ENCODE measurements at places on chromosomes 5 and 9.

GRCh38 chr9:71692337-71692736 is 76.0 kb downstream of the CEMIP2 start:
- no peak for DNase-seq

- no peak for DNase-seq
Observed at GRCh38 chr5:141703133-141703561, 21.1 kb upstream of the ARAP3 start.

DNA sequence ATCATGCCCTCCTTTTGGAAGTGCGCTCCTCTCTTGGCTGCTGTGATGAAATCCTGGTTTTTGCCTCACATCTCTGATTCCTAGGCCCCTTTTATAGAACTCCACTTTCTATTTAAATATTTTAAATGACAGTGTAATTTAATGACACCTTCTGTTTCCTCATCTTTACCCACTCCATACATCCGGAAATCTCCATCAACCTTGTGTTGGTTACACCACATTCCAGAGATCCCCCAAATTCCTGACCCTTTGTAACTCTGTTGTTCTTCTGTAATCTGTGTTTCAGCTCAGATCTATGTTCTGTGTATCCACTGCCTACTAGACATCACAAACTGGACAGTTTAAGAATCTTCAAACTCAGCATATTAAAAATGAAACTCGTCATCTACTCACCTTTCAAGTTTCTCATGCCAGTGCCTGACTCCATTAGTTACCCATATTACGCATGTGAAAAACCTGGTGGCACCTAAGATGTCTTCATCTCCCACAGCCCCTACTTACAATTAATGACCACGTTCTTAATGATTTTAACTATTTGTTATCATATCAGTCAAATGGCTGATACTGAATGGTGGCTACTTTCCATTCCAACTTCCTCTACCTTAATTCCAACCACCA is 25.1 kb downstream of the PARP8 start:
- DNase-seq, result no peak

DNA sequence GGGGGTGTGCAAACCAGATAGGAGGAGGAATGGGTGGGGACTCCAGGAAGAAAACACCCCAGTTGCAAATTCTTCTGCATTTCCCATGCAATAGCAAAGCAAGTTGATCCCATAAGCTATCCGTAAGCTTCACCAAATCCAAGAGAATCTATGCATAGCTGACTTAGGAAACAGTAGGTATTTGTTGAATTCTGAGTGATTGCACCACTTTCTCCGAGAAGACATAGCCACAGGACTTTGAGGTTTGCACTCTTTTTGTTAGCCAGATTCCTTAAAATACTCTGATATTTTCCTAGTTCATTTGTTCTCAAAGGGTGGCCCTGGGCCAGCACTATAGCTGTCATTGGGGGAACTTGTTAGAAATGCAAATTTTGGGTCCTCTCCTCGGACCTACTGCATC is 271.9 kb downstream of the SLIT3 start:
- DNase-seq, result no peak

DNA sequence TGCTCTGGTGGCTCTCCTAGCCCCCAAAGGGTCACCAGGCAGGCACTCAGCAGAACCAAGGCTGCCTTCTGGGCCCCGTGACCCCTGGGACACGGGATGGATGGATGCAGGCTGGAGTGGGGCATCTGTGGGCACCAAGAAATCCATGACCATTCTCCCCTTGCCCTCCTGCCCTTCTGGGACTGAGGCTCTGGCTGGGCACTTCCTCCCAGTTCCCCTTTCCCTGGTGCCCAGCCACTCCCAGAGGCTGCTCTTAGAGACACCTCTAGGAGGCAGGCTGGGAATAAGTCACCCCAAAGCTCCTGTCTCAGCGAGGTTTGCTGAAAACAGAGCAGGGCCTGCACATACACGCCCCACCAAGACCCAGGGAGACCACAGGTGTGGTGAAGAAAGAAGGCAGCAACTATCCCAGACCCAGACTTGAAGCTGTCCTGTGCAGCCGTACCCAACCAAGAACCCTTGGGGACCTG is 943 bp downstream of the STING1 start:
- no peak for DNase-seq

DNA sequence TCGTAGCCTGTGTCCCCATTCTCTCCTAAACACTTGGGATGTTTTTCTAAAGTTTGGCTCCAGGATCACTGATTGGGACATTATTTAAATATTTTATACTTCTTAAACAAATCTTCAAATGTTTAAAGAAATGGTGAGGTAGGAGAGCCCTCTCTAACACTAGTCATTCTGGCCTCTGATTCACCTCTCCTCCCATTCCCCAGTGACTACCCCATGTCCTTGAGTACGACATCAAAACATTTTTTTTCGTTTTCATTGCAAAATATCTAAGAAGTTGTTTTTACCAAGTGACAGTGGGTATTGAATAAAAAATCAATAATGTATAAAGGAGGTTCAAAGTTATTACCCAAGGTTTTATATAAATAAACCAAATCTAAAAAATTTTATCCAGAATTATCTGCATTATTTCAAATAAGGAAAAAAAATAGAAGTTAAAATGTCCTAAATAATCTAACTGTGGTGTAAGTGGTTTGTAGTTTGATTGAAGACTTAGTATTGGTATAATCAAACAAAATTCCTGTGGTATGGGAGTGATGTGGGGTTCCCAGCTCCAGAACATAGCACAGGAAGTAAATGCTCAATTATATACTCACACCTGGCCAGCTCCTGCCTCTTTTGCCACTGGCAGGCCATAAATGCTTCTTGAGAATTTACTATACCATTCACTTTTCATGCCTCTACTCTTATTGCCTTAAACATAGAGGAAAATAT is 51.1 kb downstream of the MAST4 start:
- no peak for DNase-seq

DNA sequence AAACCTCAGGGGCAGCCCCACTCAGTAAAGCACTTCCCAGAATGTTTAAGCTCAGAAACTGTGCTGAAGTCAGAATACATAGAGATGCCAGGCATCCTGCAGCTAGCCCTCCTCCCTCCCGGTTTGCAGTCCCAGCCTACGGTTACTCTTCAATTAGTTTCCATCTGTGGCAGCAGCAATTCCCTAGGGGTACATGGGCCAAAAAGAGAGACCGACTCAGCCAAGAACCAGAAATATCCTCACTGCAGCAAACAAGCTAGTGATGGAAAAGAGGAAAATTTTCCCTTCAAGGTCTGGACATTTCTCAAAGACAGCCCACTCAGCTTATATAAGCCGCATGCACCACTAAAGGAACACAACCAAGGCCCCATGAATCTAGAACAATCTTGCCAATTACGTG is 89.1 kb upstream of the PPP2R2B start:
- DNase-seq, result no peak

GRCh38 chr5:156587012-156587411 is 260.0 kb downstream of the SGCD start:
- no peak for DNase-seq

- no peak for DNase-seq
Observed at GRCh38 chr9:134834217-134834956, 46.2 kb upstream of the FCN2 start.

DNA sequence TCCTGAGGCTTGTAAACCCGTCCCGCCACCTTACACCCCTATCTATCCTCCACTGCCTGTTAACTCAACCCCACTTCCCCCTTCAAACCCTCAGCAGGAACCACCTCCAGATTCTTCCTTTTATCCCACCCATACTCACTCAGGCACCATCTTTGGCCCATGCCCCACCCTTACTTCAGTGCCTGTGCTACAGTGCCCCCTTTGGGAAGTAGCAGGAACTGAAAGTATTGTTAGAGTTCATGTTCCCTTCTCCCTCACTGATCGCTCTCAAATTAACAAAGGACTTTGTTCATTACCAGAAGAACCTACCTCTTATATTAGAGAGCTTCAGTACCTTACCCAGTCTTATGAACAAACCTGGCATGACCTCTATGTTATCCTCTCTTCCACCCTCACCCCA is 92.2 kb upstream of the MOCS2 start:
- no peak for DNase-seq

- peak; percentile 46 for DNase-seq
Observed at GRCh38 chr9:114805670-114806525, at the start of gene TNFSF15. TNFSF15 (minus strand) TSS chr9:114806039; CDS start chr9:114806012, 27 bp downstream.

- DNase-seq, result no peak
Observed at GRCh38 chr5:122421374-122422079, 109.5 kb downstream of the SNCAIP start.

DNA sequence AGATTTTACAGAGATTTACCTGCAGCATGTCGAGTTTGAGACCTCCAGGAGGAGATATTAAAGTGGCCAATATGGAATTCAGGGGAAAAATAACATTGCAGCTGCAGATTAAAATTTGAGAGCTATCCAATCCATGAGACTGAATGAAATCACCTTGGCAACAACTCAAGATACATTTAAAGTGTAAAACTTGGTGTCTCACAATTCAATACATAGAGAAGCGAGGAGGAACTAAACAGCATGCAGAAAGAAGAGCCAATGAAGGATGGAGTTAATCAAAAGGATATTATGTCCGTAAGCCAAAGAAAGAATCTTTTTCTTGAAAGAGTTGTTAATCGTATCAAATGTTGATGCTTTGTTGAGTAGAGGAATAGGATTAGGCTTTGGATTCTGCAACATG is 455.1 kb downstream of the CDH18 start:
- no peak for DNase-seq

DNA sequence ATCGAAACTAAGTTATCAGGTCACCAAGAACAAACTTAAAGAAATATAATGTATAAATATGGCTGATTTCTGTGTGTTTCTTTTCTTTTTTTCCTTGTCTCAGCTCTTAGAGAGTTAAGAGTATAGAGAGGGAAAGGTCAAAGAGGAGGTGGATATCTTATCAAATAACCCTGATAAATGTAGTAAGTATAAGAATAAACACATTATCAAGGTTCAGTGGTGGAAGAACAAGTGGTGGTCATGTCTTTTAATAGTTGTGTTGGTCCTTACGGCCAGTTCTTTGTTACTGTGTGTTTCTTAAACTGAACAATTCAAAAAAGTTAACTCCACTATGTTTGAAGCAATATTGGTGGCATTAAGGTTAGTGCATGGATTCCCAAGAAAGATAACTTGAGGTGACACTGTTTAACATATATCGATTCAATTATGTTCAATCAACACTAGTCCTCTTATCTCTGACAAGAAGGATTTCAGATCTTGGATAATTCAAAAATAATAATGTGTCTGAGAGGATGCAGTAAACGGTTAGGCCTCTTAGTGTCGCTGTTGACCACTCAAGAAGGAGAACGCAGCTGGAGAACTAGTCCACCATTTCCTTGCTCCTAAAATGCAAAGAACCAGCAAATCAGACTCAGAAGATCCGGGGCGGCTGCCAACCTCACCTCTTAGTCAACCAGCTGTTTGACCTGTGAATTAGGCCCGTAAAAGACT is at the start of gene PCDHGA3:
TSS of gene PCDHGA3 (plus strand) at position 588 of the 711 bp plus-strand sequence. CDS start 205 bp downstream, outside the sequence.
- no peak for DNase-seq

GRCh38 chr9:130990306-130990977 is 18.5 kb upstream of the LAMC3 start:
- DNase-seq, result no peak

DNA sequence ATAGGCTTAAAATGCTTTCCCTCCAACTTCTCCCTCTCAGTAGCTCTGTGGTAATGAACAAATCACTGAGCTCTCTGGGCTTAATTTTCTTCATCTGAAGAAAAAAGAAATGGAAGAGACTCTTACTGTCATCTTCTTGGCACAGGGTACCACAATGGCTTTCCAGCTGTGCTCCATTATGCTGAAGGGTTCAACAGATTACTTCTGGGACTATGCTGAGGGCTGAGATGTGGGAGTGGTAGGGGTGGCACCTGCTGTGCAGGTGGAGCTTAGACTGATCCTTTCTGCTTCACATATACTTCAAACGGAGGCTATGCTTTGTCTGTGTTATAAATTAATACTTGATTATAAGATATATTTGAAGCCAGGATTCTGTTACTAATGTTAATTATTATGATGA is 840.2 kb upstream of the C9orf72 start:
- no peak for DNase-seq

- DNase-seq, result no peak
Observed at GRCh38 chr5:65855766-65856315, 70.5 kb upstream of the ERBIN start.

DNA sequence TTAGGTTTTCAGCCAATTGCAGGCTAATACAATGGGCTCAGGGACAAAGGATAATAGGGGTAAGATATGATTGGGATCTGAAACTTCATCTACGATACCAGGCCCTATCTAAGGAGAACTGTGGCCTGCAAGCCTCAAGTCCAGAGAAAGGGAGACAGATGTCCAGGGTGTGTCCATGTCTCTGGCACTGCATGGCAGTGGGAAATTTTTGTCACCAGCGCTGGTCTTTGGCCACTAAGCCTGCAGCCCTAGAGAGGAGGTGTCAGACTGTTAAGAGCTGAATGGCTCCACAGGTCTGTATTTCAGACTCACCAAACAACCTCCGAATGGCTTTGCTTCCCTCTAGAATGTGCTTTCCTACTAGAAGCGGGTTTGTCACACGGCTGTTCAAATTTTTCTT is 6.6 kb upstream of the CNOT6 start:
- no peak for DNase-seq

- no peak for DNase-seq
Observed at GRCh38 chr5:122352331-122352730, 40.3 kb downstream of the SNCAIP start.

DNA sequence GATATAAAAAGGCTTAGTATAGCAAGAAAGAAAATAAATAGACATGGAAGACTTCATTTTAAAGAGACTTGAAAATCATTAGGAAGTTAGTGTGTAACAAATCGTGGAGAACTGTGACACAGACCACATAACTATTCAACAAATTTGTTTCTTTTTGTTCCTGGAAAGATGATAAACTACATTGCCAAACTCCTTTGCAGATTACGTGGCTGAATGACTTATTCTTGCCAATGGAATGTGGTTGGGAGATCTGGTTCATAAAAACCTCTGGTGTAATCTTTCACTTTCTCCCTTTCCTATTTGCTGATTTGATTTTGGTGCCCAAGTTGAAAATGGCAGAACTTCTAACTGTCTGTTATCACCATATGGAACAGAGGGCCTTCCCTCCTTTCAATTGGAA is 328.9 kb upstream of the MEF2C start:
- DNase-seq, result no peak

DNA sequence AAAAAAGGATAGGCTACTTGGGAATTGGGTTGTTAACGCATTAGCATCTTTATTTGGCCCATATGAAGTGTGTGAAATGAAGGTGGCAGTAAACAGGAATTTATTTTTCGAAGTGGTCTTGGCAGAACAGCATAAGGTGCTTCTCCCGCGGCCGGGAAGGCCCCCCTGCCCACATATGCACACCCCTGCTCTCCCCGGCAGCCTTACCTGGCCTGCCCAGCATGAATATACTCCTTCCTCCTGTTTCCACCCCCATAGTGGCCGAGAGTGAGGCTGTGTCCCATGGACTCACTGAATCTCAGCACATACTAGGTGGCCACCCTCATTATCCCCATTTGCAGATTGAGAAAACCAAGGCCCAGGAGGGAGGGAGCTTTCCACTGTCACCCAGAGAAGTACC is 54.0 kb upstream of the OLFM1 start:
- no peak for DNase-seq

GRCh38 chr9:113597390-113598241 is 134.1 kb downstream of the RGS3 start:
- no peak for DNase-seq

GRCh38 chr5:116464144-116464708 is 110.4 kb downstream of the SEMA6A start:
- DNase-seq, result no peak
